ENCODE measurements at places on chromosomes 2 and 18.

GRCh38 chr2:201444746-201445465 is 6.4 kb downstream of the TRAK2 start:
- DNase-seq = no peak

DNA sequence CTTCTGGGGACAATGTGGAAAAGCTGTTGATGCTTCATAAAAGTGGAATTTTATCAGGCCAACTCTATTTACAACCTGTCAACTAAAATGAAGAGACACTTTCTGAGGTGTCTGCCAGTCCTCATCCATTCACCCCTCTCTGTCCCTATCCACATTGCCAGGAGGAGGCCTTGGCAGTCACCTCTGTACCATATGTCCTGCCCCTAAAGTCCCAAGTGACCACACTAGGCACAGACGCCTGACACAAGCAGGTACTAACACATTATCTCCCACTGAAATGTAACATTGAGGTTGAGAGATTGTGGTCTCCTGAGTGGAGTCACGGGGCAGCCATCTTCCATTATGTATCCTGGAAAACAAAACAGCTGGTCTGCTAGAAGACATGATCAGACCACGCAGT is 71.4 kb downstream of the OSBPL1A start:
- no peak for DNase-seq

DNA sequence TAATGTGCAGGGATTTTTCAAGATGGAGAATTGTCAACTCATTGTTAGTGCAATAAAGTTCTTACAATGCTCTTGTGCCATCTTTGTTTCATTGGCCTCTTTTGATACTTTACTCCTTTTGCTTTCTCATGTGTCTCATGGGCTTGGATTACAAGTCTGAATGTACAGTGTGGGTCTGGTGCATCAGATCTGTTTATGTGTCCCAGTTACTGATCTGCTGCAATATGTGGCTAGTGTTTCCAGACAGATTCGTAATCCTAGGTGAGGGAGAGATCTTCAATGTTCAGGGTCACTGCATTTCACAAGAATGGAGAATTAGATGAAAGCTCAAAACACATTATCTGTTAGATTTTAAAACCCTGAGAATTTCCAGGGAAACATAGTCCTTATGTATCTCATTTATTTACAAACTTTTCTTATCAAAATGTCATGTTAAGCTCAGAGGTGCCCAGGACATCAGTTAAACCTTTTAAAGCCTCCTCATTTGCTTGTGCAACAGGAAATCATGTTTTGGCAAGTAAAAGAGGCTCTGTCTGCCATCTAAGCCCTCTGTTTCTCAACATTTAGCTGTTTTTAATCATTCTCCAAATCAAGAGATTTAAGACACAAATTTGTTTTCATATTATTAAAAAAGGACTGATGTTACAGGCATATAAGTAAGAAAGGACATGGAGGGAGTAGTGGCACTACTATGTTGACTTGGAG is 108.1 kb downstream of the NUP35 start:
- DNase-seq = no peak

DNA sequence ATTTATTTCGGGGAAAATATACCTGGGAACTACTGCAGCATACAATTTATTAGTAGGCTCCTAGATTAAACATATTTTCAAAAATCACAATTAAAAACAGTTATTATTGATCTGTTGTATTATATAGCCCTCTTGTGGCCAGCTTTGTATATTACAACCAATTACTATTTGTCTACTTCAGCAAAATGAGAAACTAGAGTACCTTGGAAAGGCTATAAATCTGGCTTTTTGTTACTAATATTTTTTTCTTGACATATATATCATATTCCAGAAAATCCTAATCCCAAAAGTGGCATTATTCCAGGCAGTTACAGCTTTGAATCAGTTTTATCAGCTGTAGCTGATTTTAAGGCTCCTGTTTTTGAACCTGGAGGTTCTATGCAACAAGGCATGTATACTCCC is 101.2 kb downstream of the UBR3 start:
- DNase-seq = peak; percentile 17

GRCh38 chr18:68244786-68245185 is 470.1 kb downstream of the TMX3 start:
- DNase-seq = peak; percentile 16

DNA sequence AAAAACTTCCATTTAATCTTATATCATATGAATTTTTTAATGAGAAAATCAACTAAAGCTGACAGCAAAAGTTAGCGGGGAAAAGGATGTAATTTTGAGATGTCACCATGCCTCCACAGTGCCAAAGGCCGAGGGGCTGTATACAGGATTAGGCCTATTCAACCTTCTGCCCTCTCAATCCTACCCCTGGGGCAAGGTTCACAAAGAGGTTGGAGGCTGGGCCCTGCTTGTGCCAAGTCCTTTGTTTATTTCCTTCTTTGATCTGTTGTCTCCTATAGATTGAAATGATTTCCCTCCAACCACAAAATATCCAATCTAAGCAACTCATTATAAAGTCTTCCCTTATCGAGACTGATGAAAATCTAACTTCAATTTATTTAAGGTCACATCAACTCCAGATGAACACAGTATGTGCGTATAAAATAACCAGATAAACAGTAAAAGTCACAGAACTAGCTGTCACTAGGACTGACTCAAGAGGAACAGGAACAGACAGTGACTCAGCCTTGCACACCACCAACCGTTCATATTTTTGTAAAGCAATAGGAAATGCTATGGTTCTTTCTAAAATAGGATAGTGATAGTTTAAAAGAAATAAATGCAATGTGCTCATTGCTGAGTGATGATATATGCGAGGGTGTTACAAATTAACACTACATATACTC is 95.8 kb downstream of the SLC25A12 start:
- no peak for DNase-seq

DNA sequence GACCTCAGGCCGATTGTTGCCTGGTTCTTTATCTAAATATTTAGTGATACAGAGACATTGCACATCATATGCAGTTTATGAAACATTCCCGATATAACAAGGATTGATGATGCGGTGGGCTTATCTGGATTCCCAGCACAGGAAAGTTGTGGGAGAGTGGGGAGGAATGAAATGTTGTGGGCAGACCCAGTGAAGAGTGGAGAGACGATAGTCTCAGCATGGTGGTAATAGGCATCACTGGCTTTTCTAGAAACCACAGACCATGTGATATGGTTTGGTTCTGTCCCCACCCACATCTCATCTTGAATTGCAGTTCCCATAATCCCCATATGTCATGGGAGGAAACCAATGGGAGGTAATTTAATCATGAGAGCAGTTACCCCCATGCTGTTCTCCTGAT is 34.8 kb upstream of the RND3 start:
- DNase-seq = no peak

DNA sequence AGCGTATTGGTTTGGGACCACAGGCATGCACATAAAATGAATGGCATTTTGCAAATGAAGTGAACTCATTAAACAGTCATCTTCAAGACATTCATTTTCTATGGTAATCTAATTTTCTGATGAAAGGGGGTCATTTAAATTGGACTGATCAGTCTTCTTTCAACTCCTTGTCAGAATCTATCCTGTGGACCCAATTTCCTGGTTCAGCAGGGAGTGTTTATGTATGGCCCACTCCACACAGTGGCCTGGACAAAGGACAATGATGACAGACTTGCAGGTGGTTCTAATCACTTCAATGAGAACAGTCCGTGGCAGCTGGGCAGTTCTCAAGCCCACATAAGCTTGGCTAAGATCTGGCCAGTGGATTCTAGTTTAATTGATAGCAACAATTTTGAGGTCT is 448.1 kb downstream of the DCDC2C start:
- no peak for DNase-seq

DNA sequence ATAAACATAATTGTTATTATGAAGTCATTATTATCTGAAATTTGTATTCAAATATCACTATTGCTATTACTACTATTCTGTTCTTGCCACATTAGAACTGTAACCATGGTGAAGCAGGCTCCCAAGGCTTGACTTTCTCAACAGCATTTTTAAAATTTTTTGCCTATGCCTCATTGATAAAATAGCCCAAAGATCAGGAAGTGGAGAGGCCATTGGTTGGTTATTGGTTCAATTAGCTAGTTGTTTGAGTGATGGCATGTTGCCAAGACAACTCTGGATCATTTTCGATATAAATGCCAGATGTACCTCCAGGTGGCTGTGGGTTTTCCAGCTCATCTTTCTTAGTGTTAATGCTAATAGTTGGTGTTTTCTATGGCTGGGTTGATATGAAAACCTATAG is 513.5 kb downstream of the TRIB2 start:
- no peak for DNase-seq

GRCh38 chr2:205680067-205680466 is 2.2 kb upstream of the NRP2 start:
- DNase-seq = no peak

GRCh38 chr2:173145454-173145853 is 69.8 kb downstream of the MAP3K20 start:
- DNase-seq = no peak

DNA sequence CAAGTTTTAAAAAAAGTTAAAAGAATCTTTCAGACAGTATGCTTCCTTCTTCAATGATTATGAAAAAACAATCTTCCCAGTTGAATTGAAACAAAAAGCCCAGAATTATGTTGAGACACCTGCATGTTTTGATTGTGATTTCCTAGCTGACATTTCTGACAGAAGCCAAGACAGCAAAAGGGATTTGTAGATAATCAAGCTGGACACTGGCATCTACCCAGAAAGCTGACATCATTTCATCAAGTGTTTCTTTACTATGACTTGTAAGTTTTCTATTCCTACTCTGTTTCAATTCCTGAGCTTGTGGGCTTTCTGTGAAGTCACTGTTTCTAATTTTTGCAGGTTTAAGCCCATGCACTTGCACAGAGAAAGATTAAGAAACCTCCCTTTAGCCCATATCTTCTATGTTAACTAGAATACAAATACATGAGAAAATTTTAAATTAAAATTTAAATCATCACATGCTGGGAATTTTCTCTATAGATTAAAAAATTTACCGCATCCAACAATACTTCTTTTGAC is 82.9 kb upstream of the CCDC85A start:
- peak; percentile 63 for DNase-seq

DNA sequence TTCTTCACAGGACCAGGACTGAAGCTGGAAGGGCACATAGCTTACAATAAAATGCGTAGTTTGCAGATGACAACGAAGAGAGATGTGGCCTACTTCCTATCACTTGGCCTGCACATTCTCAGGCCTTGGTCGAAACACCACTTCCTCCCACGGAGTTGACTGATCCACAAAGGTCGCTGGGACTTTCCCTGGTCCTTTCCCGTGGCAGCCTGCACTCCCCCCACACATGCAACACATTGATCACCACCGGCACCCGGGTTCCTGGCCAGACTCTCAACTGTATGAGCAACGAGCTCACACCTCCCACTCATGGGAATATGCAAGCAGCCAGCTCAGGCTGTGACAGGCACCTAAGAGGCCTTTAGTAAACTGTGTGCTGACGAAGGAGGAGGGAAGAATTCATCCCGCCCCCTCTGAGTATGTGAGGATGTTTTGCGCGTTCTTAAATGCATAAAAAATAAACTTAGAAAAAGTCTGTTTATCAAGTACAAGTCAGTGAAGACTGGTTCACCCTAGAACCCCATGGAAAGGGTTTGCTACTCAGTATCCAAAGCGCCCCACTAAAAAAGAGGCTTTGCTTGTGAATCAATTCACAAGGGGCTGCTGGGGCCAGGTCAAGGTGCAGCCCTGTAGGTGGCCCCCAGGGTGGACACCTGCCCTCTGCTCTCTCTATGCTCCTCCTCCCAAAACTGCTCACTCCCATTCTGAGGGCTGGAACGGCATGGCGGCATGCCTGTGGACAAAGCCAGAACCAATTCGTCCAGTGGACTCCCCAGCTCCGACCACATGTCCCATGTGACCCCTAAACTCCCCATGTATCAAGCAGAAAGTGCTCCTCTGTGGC is 154.3 kb downstream of the EIPR1 start:
- no peak for DNase-seq

DNA sequence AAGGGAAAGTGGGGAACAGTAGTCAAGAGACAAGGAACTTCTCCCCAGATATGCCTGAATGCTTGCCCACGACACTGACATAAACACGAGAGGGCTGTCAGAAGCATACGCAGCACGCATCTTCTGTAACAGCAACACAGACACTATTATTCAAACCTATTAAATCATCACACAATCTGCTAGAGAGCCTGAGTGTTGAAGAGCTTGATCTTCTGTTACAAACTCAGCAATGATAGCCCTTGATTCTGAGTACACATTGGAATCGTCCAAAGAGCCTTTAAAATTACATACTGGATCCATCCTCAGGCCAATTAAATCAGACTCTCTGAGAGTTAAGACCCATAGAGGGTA is 111.6 kb downstream of the ZNF521 start:
- DNase-seq = no peak

- DNase-seq = no peak
Observed at GRCh38 chr2:157497638-157498314, 53.9 kb upstream of the CYTIP start.

DNA sequence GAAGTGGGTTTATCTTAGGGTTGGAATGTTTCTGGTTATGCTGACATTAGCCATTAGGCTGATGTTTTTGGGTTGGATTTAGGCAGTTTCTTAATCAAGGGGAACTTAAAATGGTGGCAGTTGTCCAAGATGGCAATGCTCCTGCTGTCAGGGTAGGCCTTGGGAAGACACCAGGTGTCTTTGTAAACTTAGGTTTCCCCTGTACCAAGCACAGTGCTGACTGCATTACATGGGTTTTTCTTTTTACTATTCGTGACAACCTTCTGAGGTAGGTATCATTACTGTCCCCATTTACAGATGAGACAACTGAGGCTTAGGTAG is 528 bp upstream of the ATG16L1 start:
- DNase-seq = no peak

- DNase-seq = no peak
Observed at GRCh38 chr2:160246356-160246755, 46.3 kb upstream of the ITGB6 start.

DNA sequence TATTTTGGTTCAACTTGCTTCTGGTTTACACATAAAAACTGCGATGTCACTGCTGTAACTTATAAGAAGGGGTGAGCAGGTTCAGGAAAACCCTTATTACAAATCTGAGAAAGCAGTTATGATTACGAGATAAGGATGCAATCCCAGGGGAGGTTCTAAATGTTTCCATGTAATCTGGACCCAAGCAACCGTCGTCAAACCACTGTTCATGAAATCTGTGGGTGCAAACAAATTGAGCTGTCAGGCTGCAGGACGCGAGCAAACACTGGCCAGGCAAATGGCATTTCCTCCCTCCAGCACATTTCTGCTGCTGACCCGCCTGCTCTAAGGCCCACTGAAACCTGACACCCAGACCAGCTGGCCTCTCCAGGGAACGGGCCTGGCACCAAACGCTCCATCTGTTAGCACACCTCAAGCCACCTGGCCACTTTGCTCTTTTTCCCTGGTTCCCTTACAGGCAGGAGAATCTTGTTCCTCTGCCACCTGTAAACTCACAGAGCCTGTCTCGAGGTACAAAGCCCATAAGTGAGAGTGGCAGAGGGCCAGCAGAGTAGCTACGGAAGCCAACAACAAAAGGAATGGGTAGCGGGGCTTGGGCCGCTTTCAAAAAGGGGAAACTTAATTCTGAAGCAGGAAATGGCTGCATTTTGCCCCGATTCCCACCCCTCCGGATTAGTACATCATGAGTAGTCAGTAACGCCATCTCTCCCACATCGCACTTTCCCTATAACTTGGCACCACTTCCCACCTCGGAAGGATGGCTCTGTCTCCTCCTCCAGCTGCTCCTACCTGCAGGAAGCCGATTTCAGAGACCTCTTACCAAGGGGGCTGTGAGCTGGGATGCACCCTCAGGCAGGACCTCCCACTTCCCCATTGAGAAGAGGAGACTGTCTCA is 26.5 kb downstream of the CRACDL start:
- DNase-seq = peak; percentile 87

Measured in retinal pigment epithelial cell (primary cell).